ENCODE measurements at places on chromosomes 6 and 20.
A peak's percentile ranks its signal among the peaks of the same experiment; 100 is the strongest.

- DNase-seq = no peak
Measured at GRCh38 chr6:166289207-166290060, 18.8 kb downstream of the PRR18 start.

GRCh38 chr20:13098720-13099355, 90.1 kb downstream of the SPTLC3 start:
- no peak for DNase-seq

DNA sequence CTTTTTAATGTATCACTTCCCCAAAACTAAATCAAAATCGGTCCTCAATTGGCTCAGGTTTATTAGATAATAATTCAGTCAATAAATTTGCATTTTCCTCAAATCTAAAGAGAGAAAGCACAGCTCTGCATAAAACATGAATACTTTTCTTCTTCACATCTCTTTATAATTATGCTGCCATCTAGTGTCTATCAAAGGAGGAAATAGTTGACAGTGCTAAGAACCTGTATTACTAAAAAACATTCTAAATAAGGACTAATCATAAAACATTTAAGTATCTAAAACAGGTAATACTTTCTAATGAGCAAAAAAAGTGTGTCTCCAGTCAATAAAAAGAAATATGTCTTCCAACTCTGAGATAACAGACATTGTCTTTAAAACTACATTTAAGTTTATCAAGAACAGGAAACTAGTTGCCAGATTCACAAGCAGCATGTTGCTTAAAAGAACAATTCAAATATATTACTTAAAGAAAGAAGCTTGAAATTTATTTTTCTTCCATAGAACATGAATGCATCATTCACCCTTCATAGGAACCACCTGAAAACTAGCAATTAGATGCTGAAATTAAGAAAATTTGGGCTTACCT, 56.5 kb upstream of the DST start:
- DNase-seq = peak; percentile 40

DNA sequence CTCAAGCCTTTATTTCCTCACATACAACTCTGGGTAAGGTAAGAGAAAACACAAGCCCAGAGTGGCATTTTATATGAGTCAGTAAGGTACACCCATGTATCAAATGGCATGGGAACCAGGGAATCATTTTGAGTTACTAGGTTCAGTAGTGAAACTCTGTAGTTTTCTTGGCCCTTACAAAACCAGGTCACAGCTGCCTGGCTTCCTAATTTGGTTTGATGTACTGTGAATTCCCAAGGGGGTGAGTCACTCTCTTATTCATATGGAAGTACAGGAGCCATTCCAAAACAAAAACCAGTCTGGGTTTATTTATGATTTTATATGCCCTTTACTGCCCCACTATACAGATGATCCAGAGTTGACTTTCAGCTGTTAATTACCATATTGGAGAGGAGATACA, 70.7 kb downstream of the PDE7B start:
- DNase-seq = peak; percentile 95

GRCh38 chr6:154537511-154538325, 27.2 kb upstream of the CNKSR3 start:
- DNase-seq = no peak

- peak; percentile 77 for DNase-seq
Measured at GRCh38 chr6:169250660-169251059, 3.0 kb downstream of the THBS2 start.

GRCh38 chr6:99588618-99589289, 17.9 kb upstream of the PRDM13 start:
- DNase-seq = peak; percentile 64

DNA sequence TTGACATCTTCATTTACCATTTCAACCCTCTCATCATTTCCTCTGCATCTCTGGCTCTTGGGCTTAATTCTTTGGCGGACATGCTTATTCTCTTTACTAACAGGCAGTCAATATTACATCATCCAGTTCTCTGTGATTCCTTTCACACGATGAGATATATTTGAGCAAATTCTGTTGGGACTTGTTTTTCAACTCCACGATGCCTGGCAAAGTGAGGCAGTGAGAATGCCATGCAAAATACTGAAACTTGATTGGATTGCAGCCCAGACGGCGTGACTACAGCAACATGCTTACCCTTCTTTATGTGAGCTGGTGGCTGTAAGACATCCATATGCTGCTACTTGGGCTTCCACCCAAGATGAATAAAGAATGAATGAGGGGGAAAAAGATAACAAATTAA, 101.7 kb upstream of the SPACA1 start:
- DNase-seq = no peak

DNA sequence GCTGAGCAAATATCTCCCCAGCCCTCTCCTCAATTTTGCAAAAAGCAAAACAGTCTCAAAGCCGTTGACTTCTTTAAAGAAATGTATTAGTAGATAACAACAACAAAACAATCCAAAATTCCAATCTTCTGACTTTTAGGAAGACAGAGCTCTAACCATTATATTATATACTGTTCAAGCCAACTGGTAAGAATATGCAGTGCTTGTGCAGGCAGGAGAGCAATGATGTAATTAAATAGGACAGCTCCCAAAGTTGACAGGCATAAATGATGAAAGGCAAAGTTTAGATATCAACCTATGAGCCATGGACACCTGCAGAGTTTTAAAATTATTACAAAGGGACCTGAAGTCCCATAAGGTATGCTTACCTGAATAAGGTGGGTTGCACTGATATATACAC, 16.6 kb upstream of the CEP85L start:
- no peak for DNase-seq

GRCh38 chr6:123207967-123208510, 212.0 kb downstream of the CLVS2 start:
- DNase-seq = no peak

- no peak for DNase-seq
Measured at GRCh38 chr20:4592316-4593148, 129.2 kb upstream of the PRND start.

GRCh38 chr6:41692080-41692675, 43.2 kb downstream of the TFEB start:
- no peak for DNase-seq

- no peak for DNase-seq
Measured at GRCh38 chr20:11248687-11249638, 575.2 kb upstream of the JAG1 start.

- DNase-seq = peak; percentile 87
Measured at GRCh38 chr6:152295346-152295745, 341.8 kb downstream of the SYNE1 start.

GRCh38 chr6:6586671-6587526, 1.6 kb upstream of the LY86 start:
- DNase-seq = no peak

DNA sequence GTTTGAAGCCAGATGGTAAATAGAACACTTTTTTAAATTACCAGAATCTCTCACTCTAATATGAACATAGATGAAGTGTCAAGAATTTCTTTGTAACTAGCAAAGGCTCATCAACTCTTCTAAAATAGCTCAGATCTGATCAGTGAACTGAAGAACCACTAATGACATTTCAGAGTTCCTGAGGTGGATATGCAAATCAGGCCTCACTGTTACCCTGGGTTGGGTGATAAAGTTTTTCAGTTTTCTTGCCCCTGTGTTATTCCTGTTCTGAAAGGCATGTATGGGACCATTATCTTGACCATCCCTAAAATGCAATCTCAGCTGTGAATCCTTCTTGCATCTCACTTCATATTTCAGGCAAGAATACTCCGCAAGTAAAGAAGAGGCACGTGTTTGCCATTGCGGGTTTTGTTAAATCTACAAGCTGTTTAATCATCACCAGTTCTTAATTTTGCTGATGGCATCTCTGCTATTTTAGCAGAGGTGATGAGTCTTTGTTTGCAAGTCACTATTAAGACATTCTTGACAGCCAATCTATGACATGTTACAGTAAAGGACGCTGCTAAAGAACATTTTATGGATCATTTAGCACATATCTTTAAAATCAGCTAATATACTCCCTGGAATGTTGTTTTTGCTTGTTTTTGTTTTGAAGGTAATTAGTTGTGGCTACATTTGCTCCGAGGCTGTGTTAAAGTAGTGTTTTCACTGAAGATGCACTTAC, 47.9 kb downstream of the KHDC1L start:
- DNase-seq = no peak

- DNase-seq = no peak
Measured at GRCh38 chr6:16049168-16049567, 79.7 kb upstream of the MYLIP start.

DNA sequence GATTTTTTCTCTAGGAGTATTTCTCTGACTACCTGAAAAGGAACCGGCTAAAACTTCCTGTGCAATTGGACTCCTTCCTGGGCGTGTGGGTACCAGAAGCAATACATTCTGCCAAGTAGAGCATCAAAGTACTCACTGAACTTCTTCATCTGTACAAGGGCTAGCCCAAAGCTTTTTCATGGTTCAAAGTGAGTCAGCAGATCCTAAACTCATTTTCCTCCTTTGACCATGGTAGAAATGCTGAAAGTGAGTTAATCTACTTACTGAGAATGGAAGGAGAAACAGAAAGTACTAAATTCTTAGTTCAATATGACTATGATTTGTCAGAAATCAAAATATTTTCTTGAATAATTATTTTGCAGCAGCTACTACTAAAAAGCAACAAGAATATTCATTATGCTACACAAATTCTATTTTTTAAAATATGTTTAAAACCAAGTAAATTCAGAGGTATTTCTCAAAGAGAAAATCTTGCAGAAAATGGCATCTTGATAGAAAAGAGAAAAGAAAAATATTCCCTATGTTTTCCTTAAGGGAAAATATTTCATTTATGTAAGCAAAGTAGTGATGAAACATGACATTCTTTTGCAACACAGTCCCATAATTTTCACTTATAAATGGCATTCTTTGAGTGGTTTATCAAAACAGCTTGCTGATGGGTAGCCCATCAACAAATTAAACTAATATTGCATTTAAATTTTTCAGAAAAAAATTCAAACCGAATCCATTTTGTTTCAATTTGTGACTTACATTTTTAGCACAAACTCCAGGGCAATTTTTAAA, 3.7 kb upstream of the BEND6 start:
- DNase-seq = peak; percentile 32
